ENCODE measurements at places on chromosomes 4 and X.

GRCh38 chrX:13876652-13877051 lies 59.8 kb upstream of the GPM6B start:
- no peak for DNase-seq

GRCh38 chr4:11028334-11028733 lies 343.8 kb upstream of the CLNK start:
- no peak for DNase-seq

DNA sequence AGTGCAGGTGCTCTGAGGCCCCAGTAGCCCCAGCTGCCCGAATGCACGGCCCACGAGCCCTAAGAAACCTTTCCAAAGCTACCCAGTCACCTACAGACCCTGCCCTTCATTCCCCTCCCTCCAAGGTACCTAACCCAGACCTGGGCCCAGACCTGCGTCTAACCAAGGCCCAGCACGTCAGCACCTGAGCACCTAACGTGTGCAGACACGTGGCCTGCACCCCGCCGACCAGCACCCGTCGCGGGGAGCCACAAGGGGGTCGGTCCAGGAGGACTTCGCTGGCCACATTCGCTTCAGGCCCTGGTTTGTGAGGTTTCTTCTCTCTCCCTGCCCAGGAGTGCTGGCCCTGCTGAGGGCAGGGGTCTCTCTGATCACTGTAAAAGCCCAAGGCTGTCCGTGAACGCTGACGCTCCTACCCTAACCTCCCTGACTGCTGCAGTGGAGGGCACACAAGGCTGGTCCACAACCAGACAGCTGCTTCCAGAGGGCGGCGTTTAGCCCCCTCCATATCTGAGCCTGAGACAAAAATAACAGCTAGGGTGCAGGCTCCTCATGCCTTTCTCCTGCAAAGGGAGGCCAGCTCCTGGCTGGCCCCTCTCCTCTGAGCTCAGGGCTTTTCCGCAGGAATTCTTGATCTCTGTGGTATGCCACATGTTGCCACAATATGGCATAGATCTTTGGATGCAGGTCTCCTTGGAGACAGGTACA lies 31.8 kb downstream of the WDR1 start:
- no peak for DNase-seq

- no peak for DNase-seq
Measured at GRCh38 chr4:35649778-35650177, 594.5 kb downstream of the ARAP2 start.

DNA sequence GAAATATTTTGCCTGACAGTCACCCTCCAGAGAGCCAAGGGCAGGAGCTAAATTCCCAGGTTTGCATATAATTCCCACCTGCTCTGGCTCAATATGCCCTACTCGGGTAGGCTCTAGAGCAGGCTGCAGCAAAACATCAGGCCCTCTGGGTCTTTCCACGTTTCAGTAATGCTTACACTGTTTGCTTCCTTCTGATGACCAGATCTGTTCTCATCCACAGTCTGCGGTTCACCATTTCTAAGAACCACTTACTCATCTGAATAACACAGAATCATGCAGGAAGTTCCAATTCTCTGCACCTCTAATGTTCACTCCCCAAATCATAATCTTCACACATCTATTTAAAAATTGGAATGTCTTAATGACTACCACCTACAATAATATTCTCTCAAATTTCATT lies 141.4 kb downstream of the PPP3CA start:
- DNase-seq = no peak
